ENCODE measurements at places on chromosomes 11 and 22.

DNA sequence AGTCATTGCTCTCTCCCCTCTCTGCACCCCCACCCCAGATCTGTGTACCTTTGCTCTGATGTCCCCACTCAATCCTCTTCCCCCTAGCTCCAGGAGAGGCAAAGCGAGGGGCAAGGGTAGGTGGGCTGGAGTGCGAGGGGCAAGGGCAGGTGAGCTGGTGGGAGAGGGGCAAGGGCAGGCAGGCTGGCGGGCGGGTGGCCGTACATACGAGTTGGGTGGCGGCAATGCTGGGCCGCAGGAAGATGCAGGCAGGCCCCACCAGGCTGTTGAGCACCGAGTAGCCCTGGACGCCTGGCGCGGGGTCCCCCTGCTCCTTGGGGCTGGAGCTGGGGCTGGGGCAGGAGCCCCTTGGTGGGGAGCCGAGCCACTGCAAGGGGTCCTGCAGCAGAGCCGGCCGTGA is 908 bp downstream of the CABP2 start:
- no peak for DNase-seq

DNA sequence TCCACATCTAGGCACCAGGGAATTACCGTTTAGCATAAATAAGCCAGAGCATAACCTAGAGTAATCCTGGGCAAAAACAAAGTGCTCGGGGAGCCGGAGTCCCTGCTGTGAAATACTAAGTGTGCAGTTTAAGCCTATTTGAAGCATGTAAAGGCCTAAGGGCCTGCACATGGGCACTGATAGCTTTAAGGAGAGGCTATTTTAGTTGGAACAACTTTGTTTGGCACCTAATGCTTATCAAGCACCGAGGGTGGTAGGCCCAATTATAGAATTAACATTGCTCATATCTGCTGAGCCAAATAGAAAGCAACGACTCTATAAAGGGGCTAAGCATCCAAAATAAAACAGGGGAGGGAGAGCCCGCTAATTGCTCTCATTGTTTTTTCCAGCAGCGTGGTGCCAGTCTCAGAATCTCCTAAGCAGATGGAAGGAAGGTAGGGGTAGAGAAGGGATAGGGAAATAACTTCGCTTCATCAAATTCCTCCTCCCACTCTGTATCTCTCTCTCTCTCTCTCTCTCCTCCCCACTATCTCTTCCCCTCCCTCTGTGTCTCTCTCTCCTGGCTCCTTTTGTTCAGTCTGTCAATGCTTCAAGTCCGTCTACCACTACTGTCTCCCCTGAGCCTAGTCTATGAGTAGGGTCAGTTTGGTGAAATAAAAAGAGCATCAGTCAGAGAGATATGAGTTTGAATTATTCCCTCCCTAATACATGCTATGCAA is 292.8 kb downstream of the NXPE2 start:
- no peak for DNase-seq

- DNase-seq, result no peak
Measured at GRCh38 chr11:94184362-94184761, 55.7 kb downstream of the PANX1 start.

DNA sequence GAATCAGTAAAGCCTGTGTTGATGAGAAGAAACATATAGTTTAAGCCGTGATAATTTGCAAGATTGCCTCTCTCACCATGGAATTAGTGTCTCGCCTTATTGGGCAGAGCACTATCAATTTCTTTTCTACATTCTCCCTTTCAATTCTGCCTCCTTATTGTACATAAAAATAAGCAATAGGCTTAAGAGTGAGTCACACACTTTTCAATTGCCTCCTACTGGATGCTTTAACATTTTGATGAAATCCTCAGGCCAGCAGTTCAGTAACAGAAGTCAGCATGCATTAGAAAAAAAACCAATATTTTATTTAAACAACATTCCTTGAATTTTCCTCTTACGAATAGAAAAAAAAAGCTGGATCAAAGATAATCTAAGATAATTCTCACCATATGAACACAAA is 33.8 kb upstream of the VWA5A start:
- no peak for DNase-seq

DNA sequence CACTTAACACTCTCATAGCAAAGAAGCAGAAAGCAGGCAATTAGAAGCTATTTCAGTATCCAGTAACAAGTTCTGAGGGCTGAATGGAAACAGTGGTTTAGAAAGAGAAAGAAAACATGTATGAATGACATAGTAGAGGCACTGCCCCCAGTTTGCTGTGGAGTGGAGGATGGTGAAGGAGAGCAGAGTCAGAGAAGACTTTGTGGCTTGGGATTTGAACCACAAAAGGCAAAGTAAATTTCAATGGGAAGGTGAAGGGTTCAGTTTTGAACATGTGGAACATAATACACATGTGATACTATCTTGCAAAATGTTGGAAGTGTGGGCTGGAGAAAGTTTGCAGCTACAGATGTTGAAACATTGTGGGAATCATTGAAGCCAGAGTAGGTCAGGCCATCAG is 81.4 kb downstream of the SNX19 start:
- DNase-seq, result no peak

GRCh38 chr22:49825944-49826602 is 1.6 kb downstream of the BRD1 start:
- DNase-seq, result peak; percentile 69

DNA sequence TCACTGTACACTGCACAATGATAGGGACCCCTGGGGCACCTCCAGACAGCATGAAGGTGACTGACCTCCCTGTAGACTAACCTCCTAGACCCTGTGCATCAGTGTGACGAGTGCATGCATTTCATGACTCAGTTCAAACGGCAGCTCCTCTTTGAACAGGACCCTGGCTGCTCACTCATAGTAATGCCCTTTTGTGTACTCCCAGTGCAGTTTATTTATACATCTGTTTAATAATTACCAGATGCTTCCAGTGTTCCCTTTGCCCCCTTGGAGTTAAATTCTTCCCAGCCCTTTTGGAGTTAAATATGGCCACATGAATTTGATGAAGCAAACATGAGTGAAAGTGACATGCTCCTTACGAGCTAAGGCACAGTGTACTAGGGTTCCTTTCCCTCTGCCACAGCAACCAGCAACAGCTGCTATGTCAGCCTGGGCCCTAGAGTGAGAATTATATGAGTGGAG is 72.4 kb downstream of the PANX1 start:
- DNase-seq, result no peak

DNA sequence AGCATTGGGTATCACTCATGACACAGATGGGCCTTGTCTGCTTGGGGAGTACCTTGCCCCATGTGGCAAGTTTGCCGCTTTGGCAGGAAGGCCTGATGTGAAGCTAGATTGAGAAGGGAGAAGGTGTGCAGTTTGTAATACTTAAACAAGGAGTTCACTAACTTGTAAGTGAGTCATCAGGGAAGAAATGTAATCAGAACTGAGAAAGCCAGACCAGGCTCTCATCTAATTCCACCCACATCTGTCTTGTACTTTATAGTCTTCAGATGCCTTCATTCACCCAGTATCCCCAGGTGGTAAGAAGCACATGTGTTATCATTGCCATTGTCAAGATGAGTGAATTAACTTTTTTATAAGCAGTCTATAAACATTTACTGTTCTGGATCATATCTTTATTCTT is 116.0 kb upstream of the DDI1 start:
- DNase-seq, result no peak

GRCh38 chr11:63951779-63952536 is 13.2 kb downstream of the NAA40 start:
- peak; percentile 81 for DNase-seq

GRCh38 chr22:27441706-27442475 is 359.7 kb downstream of the MN1 start:
- no peak for DNase-seq

- DNase-seq, result no peak
Measured at GRCh38 chr11:129580278-129580677, 204.6 kb downstream of the BARX2 start.

DNA sequence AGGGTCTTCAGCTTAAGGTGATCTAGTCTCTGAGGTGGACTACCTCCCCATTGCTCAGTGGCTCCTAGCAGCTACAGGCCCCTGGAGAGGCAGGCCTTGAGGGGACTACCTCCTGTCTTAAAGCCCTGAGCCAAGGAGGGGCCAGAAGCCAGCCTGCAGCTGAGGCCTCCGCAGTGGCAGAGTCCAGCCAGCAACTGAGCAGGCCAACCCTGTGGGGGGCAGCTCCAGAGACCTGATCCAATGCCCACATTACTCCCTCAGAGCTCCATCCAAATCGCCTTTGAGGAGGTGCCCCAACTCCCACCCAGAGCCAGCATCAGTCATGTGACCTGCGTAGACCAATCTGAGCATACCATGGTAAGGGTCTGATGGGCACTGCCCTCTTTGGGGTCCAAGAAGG is 2.7 kb downstream of the C2CD2L start:
- DNase-seq, result no peak

DNA sequence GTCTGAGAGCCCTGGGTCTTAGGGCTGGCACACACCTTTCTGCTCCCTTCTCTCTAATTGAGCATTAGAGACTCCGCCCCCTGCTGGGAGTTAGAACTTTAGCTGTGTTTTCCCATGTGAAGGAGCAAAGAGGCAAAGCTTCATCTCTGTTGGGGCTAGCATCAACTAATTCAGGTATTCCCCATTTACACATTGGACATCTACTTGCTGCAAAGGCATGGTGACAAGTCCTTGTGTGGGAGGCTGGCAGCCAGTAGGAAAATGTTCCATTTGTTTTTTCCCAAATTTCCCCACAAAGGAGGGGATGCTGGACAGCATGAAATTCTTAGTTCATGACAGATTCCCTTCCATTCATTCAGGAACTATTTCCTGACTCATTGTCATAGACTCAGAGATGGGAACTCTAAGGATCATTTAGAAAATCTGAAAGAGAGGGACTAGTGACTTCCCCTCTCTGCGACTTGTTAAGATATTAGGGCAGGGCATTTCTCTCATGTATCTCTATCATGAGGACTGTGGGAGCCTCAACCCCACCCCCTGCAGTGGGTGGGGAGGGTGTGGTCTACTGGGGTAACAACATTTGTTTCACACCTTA is 3.6 kb downstream of the CD44 start:
- no peak for DNase-seq

DNA sequence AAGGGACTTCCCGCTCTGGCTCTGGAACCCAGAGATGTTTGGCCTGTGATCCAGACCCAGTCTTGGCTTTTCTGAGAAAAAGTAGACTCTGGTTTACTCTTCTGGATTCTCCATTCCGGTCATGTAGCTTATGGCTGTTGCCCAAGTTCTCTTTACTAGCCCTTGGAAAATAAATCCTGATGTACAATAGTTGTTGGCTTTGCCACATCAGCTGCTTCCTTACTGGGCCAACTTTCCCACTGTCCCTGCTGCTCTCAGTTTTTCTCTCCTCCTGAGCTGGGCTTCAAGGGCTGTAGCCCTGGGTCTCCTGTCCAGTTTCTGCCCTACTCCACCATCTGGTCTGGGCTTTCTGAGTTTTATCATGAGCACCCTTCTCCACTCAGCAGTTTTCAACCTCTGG is 12.5 kb downstream of the PATZ1 start:
- DNase-seq, result no peak

- DNase-seq, result no peak
Measured at GRCh38 chr22:26318975-26319374, 110.1 kb upstream of the ASPHD2 start.

DNA sequence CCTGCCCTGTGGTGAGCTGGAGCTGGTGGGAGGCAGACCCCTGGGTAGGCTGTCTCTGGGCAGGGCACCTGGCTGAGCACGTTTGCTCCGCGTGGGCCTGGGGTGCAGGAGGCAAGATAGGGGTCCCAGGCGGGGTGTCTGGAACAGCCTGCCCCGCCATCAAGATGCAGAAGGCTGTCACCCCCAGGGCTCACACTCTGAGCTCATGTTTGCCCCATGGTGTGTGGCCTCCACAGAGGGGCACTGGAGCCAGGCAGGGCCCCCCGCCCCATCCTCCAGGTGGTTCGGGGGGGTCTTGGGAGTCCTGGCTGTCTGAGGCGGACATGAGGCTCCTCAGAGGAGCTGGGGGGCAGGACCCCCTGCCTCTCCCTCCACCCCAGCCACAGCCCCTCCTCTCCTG is 28.9 kb upstream of the CARS1 start:
- DNase-seq, result no peak

DNA sequence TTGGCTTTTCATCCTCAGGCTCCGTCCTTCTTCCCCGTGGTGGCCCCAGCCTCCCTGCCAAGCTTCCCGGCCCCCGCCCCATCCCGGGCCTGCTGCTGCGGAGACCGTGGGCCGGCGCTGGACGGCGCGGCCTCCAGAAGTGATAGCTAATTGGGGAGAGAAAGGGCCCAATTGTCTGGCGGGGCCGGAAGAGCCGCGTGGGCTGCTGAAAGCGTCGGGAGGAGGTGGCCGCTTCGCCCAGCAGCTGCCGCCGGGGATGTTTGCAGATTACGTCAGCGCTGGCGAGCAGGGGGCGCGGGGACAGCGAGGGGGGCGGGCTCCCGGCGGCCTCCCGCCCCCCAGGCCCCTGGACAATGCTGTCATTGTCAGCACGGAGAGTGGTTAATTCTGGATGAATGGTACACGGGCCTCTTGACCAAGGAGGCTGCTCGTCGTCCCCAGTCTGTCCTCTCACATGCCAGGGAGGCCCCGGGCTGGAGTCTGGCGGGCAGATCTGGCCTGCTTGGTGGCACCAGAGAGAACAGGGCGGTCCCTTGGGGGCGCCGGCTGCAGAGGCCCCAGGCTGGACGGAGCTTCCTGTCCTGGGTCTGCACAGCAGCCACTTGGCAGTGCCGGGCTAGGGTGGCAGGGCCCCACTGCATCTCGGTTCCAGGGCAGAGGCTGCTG is 1.6 kb downstream of the SMIM38 start:
- DNase-seq, result peak; percentile 21

Data from common myeloid progenitor, CD34-positive (primary cell).